Activated naive CD4-positive, alpha-beta T cell treated with anti-CD3 and anti-CD28 coated beads, Interleukin-2, amount 10 ng/mL, durations not matched to agents 5 hours and 36 hours (primary cell): ENCODE measurements at places on chromosomes 13 and 19. TPM values are rescaled to one million over a fixed set of nuclear protein-coding genes. Genes with fewer than 3 reads are reported as not detected.

The VSIG10L gene
- total RNA-seq: 0.46 TPM

The LIM2 gene
- not detected for total RNA-seq

The ZNF878 gene
- 0.41 TPM for total RNA-seq

The GPC5 gene
- total RNA-seq: 0.07 TPM

The NRTN gene
- total RNA-seq: not detected

The SBSN gene
- not detected for total RNA-seq

The PRRG2 gene
- 2.2 TPM for total RNA-seq

The LGALS14 gene
- not detected for total RNA-seq

The KL gene
- total RNA-seq: 0.24 TPM

The KCNRG gene
- 0.36 TPM for total RNA-seq

The UNC13A gene
- 0.08 TPM for total RNA-seq

The GADD45B gene
- 42.7 TPM for total RNA-seq

The CA11 gene
- total RNA-seq: 10.7 TPM

The STOML3 gene
- total RNA-seq: not detected

The CABP5 gene
- not detected for total RNA-seq

The SIGLEC10 gene
- total RNA-seq: not detected

The ONECUT3 gene
- not detected for total RNA-seq

The CRTC1 gene
- 9.7 TPM for total RNA-seq

The KIR2DL4 gene
- total RNA-seq: not detected

The ZNF578 gene
- 2.8 TPM for total RNA-seq

The MAB21L1 gene
- total RNA-seq: not detected

The MAMSTR gene
- total RNA-seq: 1.4 TPM

The PALM3 gene
- total RNA-seq: not detected

The PRR19 gene
- 0.39 TPM for total RNA-seq

The PLVAP gene
- total RNA-seq: 0.43 TPM

The KHSRP gene
- 254 TPM for total RNA-seq

The TEX101 gene
- not detected for total RNA-seq

The SMIM44 gene
- total RNA-seq: not detected

The KLK12 gene
- not detected for total RNA-seq

The NMRK2 gene
- not detected for total RNA-seq
